ENCODE measurements at places on chromosomes 12 and 14.
A peak's percentile ranks its signal among the peaks of the same experiment; 100 is the strongest.

DNA sequence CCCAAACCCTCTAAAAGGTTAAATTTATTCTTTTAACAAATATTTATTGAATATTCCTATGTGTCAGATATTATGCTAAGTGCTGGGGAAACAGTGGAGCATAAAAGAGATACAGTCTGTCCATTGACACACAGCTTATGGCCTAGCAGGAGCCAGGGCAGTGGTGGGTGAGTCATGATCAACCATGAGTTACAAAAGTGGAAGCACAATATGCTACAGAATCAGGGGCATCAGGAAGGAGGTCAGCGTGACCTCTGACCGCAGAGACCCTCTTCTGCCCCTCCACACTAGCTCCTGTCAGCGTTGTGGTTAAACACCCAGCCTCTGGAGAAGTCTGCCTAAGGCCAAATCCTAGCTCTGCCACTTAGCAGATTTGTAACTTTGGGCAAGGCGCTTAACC is 4.7 kb upstream of the PPP1R1A start:
- DNase-seq: no peak

DNA sequence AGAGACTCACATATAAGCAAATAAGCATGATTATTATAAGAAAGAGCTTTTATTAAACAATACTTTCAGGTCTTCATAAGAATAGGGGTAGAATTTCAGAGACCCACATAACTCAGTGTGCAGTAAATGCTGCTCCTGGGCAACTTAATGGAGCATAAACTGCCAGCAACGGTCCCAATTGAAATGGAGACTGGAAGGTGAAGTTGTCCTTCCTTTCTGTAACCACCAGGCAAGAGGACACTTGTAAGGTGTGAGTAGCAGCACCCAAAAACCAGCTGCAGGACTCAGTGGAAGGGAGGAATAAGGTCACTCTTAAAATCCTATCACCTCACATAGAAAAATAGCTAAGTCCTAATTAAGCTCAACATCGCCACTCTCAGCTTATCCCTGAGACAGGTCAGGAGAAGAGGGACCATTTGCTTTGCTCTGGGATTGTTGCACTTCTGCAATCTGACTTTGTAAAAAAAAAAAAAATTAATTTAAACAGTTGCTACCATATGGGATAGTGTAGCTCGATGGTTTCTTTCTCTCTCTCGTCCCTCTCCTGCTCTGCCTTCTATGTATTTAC is 22.7 kb upstream of the LTA4H start:
- DNase-seq: no peak

DNA sequence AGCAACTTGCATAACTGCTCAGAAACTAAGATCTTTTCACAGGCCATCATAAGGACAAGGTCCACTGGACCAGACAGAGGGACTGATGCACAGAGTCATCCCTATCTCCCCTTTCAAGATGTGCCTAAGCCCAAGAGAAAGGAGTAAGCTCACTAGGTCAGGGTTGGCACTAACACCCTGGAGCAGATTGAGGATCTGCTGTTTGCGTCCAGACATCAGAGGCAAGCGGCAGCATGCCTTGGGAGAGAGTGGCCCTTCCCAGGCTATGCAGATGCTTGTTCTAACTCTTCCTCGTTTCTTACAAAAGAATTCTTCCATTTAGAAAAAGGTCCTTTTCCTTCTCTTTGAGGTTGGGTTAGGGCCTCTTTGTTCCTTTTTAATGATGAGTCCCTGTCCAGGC is 187.2 kb downstream of the KCNA5 start:
- no peak for DNase-seq

DNA sequence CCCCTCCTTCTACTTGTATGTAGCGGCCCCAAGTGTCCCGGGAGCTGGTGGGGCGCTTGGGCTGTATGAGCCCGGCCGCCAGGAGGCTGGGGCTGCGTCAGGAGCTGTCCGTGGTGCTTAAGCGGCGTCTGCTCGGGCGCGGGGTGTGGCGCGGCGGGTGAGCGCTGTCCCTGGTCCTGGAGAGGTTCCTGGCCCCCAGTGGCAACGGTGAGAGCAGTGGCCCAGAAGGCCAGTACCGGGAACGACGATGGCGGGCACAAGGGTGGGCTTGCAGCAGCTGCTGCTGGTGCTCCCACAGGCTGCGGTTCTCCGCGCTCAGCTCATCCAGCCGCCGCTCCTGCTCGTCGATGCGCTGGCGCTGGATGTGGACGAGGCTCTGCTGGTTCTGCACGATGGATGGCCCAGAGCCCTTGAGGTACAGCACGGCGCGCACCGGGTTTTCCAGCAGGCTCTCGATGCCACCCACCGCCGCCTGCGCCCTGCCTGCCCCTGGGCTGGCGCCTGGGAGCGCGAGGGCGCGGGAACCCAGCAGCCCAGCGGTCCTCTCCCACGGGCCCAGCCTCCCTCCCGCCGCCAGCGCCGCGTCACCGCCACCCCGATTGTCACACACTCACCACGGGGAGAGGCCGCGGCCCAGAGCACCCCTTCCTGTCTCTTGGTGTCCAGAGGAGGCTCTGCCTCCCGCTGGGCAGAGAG is 41.9 kb upstream of the FKBP4 start:
- peak; percentile 64 for DNase-seq

- DNase-seq: no peak
These were observed 30.3 kb downstream of the KITLG start for GRCh38 chr12:88549929-88550328.

DNA sequence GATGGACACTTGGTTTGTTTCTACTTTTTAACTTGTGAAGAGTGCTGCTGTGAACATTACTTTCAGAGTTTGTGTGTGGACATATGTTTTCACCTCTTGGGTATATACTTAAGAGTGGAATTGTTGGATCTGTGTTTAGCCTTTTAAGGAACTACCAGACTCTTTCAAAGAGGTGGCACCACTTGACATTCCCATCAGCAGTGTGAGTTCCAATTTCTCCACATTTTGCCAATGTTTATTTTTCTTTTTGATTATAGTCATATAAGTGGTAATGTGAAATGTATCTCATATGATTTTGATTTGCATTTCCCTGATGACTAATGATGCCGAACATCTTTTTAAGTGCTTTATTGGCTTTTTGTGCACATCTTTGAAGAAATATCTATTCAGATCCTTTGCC is 44.8 kb downstream of the ARHGAP5 start:
- no peak for DNase-seq

- DNase-seq: peak; percentile 95
These were observed 21.4 kb upstream of the CLEC2D start for GRCh38 chr12:9647825-9648700.

DNA sequence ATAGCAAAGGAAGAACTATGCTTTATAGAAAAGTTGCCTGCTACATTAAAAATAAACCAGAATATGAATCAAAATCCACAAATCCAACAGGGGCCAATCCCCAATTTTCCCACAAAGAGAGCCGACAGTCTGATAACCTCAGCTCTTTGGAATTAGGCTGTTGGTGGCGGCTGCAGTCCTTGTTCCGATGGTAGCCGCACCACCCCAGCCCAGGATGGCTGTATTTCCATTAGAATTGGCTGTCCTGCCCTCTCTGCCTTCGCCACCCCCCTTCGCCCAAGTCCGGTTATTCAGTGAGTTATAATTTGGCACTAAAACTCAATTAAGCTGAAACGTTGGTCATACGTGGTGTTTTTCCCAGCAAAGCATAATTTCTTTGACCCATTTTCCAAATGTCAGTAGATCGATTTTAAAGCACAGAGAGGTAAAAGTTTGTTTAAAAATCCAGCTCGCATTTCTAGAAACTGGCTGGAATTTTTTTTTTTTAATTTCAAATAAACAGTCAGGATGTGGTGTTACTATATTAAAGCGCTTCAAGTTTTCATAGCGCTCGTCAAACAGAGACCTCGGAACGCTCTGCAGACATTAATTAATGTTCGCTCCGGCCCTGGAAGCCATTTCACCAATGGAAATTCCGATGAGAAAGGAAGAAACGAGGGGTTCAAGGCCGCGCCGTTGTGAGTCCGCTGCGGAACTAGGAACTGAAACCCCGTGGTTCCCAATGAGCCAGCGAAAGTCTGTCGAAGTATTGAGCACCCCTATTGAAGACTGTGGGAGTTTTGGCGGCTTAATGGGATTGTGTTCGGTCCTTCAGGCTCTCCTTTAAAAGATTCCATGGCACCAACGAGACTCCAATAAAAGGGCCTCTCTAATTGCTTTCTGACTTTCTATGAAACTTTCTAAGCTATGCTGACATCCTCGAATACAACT is 104.8 kb upstream of the DIO3 start:
- no peak for DNase-seq

DNA sequence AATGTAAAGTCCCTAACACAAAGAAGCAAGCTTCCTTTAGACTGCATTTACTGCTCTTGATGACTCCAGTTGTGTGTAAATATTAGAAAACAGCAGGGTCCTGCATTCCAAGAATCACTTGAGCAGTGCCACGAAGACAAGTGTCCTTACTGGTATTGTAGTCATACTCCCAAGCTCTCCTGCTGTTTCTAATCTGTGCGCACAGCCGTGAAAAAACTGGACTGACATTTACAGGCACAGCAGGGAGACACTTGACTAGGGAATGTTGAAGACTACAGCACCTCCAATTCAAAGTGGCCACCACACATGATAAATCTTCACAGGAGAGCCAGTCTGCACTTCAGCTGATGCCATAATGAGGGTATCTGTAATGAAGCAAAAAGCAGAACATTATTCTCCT is 91.4 kb downstream of the VRK1 start:
- no peak for DNase-seq

- no peak for DNase-seq
These were observed 14.1 kb downstream of the KCNH3 start for GRCh38 chr12:49552899-49553298.

- DNase-seq: no peak
These were observed 49.5 kb downstream of the SOCS2 start for GRCh38 chr12:93621986-93622385.

- DNase-seq: no peak
These were observed 78.7 kb downstream of the TSPAN9 start for GRCh38 chr12:3155702-3156370.

DNA sequence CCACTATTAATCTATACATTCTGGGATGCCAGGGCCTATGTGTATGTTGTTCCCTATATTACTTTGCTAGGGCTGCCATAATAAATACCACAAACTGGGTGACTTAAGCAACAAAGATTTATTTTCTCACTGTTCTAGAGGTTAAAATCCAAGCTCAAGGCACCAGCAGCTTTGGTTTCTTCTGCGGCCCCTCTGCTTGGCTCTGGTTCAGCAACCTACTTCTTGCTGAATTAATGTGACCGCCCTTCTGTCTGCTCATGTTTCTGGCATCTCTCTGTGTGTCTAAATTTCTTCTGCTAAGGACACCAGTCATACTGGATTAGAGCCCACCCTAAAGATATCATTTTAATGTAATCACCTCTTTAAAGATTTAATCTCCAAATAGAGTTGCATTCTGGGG is 84.7 kb downstream of the ZNF664 start:
- DNase-seq: no peak

GRCh38 chr14:28375295-28375694 is 391.3 kb upstream of the FOXG1 start:
- no peak for DNase-seq

DNA sequence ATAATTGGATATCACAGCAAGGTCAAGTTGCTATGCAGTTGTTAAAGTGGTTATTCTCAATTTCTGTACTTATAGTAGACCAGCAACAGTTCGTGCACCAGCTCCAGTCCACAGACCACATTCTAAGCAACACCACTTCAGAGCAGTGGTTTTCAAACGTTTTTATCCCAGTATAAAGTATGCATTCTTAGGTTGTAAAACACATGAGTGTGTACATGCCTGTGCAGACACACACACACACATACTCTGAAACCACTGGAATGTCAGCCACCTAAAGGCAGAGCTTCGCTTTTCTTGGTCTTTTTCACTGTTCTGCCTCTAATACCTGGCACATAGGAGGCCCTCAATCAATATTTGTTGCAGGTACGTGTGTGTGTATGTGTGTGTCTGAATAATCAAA is 22.2 kb upstream of the C12orf71 start:
- no peak for DNase-seq

DNA sequence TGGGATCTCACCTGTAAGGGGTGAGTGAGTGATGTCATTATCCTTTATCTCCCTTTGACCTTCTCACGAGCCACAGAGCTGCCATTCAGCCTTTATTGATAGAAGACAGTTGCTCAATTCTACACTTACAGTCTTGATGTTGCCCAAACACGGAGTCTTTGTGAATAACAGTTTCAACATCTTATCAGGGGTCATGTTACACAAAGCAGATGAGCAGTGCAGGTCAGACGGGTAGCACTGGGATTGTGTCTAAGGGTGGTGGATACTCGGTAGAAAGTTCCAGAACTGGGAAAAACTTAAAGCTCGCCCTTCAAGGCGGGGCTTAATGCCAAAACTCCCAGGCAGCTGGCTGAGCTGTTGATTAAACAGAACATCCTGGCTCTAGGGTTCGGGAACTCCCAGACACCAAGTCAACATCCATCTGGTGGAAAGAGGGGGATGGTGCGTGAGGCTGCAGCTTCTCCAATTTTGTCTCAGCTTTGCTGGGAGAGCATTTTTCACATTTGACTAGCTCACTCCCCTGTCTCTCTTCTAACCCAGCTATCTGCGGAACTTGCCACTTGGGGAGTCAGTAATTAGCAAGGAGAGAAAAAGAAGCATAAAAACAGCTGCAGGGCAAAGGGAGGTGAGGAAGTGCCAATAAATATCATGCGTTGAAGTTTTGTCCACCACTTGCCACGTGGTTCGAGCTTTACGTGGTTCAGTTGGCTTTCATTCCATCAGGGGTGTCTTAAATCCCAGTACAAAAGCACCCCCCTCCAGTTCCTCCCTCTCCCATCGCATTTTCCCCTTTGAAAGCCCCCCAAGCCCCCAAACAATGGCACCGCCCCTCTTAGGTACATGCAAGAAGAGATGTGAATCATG is 31.0 kb downstream of the FOXN4 start:
- no peak for DNase-seq

GRCh38 chr12:76153616-76154015 is 69.1 kb upstream of the NAP1L1 start:
- DNase-seq: no peak

- no peak for DNase-seq
These were observed 26.5 kb downstream of the AP5M1 start for GRCh38 chr14:57295239-57295638.

DNA sequence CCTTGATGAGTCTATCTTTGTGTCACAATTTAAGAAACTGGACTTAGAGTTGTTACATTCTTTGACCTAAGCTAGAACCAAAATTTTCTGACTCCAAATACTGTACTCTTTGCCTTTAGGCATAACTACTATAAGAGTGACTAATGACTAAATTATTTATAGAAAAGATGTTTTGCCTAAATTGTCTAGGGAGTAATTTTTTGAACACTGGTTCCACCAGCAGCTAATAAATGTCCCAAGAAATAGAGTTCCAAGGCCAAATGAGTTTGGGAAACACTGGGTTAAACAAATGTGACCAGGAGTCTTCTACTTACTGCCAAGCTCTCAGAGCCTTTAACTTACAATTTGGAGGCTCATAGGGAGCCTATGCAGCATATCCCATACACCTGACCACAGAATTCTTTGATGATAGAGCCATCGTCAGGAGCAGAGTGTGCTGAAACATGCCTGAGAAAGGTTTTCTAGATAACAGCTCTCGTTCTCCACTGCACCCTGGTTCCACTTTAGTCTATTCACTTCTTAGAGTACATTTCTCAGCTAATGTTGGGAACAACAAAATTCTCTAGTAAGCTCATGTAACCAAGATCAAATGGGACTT is 215.9 kb upstream of the HMGA2 start:
- DNase-seq: no peak

GRCh38 chr14:91283666-91284065 is 39.2 kb upstream of the GPR68 start:
- DNase-seq: no peak

GRCh38 chr14:100439781-100440180 is 116.6 kb downstream of the SLC25A47 start:
- no peak for DNase-seq

GRCh38 chr14:57199921-57200320 is 68.8 kb downstream of the EXOC5 start:
- no peak for DNase-seq

- no peak for DNase-seq
These were observed 2.6 kb downstream of the ACSS3 start for GRCh38 chr12:81080431-81080983.
